ENCODE measurements at places on chromosomes 12 and 14. TPM values are rescaled to one million over a fixed set of nuclear protein-coding genes. Genes with fewer than 3 reads are reported as not detected.

PRR4 gene
- polyA plus RNA-seq, result 2.2 TPM

DNA sequence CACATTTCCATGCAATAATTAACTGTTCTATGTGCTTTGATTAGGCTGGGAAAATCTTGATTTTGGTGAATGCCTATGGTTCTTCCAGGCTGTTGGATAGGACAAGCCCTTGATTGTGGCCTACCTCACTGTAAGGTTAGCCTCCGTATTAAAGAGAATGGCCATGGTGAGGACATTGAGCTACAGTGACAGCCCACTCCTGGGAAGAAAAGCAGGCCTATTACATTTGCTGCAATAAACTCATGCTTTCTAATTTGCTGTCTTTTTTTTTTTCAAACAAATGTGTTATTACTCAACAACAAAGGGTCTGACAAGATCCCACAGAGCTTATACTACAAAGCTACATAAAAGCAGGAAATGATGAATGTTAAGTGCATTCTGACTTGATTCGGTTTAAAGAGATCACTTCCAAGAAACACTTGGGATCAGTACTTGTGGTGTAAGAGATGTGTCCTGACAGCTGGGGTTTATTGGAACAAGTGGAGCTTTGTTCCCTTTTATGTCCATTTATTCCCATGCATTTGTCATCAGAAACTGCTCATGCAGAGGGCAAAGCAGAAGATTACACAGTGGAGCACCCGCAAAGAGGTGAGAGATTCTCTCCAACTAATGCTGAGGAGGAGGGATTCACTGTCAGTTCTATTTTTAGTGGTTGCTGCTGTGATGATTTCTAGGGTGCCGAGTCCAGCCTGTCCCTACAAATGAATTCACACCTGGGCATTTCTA, 29.1 kb upstream of the KCNK10 start:
- DNase-seq, result no peak

GRCh38 chr12:50923361-50924130, 28.8 kb upstream of the HIGD1C start:
- DNase-seq, result no peak

- DNase-seq, result no peak
Observed at GRCh38 chr12:26401874-26402273, 206.5 kb downstream of the SSPN start.

PLEKHH1 gene
- polyA plus RNA-seq, result 0.53 TPM

G2E3 gene
- polyA plus RNA-seq, result 2.4 TPM

DNA sequence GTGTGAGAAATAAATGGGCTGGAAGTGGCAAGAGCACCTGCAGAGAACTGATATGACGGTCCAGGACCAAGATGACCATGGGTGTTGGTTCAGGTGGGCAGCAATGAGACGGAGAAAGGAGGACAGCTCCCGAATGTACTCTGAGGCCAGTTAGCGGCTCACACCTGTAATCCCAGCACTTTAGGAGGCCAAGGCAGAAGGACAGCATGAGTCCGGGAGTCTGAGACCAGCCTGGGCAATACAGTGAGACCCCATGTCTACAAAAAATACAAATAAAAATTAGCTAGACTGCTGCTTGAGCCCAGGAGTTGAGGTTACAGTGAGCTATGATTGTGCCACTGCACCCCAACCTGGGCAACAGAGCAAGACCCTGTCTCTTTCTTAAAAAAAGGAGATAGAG, 60.1 kb downstream of the FOXN3 start:
- no peak for DNase-seq

CD9 gene
- polyA plus RNA-seq, result 65.2 TPM

- DNase-seq, result no peak
Observed at GRCh38 chr14:67883717-67884116, 64.1 kb downstream of the RAD51B start.

BMP4 gene
- polyA plus RNA-seq, result 2.8 TPM

FOXG1 gene
- not detected for polyA plus RNA-seq

GPR65 gene
- 0.72 TPM for polyA plus RNA-seq

SERPINA12 gene
- not detected for polyA plus RNA-seq
